ENCODE measurements at places on chromosomes 12 and 14.

GRCh38 chr12:9648701-9649531 lies 20.6 kb upstream of the CLEC2D start:
- DNase-seq = peak; percentile 20

GRCh38 chr12:91622981-91623380 lies 440.4 kb upstream of the DCN start:
- no peak for DNase-seq

DNA sequence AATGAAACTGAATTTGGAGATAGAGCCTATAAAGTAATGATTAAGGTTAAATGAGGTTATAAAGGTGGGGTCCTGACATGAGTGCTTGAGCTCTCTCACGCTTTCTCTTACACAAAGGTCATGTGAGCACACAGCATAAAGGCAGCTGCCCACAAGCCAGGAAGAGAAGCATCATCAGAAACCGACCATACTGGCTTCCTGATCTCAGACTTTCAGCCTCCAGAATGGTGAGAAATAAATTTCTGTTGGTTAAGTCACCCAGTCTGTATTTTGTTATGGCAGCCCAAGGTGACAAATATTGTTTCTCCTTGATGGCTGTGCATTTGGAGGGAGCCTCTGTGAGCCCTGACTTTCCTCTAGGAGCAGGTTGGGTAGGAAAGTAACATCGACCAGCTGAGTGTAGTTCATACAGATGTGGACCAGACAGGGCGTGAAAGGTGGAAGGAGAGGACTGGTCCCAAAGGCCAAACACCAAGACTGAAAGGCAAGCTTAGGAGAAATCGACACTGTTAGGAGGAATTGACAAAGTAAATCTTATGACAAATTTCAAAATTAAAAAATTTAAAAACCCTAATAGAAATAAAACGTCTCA lies 97.6 kb upstream of the SLC38A2 start:
- DNase-seq = peak; percentile 27

DNA sequence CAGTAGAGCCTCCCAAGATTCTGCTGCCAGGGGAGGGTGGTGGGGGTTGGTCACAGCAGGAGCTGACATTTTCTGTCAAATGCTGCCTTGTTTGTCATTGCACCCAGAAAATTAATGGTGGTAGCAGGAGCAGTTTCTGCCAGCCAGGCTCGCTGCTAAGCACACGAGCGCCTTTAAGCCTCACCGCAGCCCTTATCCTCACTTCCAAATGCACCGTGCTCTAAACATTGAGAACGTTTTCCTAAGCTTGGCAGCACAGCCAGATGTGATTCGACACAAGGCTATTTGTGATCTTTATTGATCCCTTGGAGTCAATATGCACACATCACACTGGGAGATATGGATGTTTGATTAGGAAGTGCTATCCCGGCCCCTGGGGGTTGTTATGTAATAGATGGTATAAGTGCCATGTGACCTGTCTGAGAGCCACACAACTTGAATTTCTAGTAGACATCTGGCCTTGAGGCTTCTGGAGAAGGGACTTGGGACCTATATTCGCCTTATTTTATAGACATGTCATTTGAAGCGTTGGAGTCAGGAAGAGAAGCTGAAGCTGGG lies 31.6 kb upstream of the BEGAIN start:
- no peak for DNase-seq

DNA sequence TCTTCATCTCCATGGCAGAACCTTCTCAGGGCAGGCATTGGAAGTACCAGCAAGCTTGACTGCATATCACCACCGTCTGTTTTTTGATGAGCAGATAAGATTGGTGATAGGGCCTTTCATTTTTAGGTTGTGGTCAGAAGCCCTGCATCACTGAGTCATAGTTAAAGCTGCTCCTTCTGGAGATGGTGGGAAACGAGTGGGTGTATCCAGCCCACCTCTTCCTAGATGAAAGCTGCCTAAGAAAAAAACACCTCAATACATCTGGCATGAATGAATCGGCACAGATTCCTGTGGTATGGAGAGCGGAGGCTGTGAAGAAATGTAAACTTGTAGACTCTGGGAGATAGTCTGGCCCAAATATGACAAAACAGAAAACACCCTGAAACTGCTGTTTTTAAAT lies 248.7 kb upstream of the EGLN3 start:
- peak; percentile 51 for DNase-seq

DNA sequence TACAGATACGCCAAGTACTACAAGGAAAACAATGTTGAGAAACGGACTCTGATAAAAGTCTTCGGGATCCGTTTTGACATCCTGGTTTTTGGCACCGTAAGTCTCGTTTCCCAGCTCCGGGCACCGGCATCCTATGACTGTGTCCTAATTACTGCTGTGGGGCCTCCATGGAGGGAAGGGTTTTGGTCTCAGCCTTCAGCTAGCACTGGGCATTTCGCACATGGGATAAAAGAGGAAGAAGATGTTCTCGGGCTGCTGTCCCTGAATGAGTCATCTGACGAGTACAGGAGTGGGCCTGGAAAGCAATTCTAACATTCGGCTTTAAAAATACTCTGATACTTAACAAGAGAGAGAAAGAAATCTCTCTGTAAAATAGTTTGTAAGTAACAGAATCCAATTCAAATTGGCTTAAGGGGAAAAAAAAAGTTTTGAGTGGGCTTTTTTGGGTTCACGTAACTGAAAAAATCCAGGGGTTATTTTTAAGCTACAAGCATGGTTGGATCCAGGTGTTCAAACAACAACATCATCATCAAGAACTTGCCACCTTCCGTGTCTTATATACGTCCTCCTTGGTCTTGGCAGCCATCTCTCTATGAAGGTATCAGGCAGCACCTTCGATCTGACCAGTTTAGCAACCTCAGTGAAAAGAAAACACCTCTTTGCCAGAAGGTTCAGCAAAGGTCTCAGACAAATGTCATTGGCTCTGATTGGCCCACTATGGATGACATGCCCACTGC lies 34.4 kb upstream of the P2RX4 start:
- no peak for DNase-seq

- no peak for DNase-seq
Observed at GRCh38 chr12:66189486-66189843, 451 bp downstream of the IRAK3 start.

DNA sequence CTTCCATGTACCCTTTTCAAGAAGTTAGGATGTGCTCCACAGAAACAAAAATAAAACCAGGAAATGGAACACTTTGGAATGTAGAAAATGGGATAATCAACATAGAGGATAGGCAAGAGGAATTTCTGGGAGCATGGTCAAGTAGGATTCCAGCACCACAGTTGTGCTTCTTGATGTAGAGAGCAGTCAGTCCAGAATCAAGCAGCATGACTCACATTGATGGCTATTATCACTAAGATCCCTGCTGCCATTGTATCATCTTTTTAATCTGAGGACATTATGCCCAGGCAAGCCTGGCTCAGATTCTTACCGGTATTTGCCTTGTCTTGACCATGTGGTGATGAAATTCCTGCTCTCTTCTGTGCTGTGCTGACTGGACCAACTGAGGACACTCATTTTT lies 5.7 kb downstream of the ETFRF1 start:
- DNase-seq = no peak

DNA sequence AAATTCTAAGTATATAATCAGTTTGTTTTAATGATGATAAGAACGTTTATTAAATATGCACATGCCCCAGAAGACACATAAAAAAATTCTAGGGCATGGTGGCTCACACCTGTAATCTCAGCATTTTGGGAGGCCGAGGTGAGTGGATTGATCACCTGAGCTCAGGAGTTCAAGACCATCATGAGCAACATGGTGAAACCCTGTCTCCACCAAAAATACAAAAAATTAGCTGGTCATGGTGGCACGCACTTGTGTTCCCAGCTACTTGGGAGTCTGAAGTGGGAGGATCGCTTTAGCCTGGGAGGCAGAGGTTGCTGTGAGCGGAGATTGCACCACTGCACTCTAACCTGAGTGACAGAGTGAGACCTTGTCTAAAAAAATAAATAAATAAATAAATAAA lies 4.0 kb downstream of the CD69 start:
- no peak for DNase-seq

DNA sequence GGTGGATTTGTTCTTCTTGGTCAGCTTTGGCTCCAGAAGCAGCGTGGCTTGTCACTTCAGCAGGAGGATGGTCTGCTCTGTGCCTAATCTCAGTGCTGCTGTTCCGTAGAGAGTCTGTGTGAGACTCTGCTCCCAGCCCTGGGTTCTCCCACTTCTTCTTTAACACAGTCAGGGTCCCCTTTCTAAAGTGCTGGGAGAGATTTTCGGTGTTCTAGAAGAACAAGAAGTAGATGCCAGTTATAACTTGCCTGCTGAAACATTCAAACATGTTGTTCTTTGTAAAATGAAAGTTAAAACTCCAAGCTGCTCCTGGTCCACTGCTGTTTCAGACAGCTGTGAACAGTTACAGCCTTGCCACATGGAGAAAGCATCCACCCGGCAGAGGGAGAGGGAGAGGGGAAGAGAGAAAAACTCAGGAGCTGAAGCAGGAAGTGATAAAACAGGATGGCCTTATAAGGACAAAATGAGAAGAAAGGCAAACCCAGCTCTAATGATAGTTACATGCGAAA lies 55.2 kb upstream of the CERS5 start:
- peak; percentile 18 for DNase-seq

DNA sequence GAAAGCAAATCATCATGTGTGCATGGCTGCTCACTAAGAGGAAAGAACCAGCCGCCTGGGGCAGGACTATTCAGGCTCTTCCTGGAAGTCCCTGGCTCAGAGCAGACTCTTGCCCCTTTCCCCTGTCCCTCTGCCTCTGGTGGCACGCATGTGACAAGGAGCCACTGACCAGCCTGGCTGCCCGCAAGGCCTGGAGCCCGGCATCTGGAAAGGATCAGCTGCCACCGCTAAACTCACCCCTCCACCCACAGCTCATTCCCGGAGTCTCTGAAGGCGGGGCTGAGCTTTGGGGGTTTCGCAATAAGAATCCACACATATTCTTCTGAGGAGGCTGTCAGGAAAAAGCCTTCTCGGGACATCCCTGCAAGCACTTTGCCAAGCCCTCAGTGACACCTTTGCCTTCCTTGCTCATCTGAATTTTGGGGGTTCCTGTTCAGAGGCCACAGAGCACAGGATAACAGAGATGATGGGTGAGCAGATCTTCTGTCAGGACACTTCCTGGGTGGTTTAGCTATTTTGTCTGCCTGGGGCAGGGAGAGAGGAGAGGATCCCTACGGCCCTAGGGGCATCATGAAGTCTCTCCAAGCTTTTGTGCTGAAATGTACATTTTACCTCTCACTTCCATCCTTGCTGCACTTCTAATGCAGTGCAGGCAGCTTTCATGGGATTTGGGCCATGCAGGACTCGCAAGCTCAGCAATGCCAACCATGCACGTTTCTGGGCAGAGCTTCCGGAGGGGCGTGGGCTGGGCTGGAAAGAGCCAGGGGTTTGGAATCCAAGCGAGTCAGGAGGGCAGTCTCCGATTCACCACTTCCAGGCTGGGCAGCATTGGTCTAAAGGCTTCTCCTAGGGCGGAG lies 124.8 kb upstream of the MAP1LC3B2 start:
- DNase-seq = no peak

DNA sequence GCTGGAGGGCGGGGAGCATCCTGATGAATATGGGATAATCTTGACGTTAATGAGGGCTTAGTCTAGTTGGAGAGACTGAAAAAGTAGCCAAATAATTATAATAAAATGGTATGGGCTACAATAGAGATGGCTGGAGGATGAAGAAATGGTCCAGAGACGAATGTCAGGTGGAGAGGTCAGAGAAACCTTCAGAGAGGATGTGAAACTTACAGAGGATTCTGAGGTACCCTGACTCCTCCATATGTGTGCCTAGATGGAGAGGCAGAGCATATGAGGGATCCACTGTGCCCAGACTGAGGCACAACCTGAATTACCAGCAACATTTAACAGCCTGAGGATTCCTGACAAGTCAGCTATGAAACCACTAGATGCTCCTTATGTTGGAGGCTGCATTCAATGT lies 417.0 kb downstream of the ATP23 start:
- no peak for DNase-seq

DNA sequence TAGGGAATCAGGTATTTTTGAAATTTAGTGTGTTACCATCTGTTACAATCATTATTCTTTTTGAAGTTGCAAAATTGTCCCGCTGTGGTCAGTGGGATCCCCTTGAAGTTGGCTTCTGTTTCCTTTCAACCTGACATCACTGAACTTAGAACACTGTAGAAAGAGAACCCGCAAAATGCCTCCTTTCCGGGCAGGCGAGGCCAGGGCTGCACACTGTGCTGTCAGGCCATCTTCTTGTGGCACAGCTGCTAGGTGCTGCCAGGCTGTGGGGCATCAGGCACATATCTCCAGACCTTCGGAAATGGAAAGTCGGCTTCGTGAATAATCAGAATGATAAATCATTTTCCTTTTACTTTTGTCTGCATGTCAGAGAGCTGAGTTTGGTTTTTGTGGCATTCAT lies 103.5 kb downstream of the GLT1D1 start:
- no peak for DNase-seq

DNA sequence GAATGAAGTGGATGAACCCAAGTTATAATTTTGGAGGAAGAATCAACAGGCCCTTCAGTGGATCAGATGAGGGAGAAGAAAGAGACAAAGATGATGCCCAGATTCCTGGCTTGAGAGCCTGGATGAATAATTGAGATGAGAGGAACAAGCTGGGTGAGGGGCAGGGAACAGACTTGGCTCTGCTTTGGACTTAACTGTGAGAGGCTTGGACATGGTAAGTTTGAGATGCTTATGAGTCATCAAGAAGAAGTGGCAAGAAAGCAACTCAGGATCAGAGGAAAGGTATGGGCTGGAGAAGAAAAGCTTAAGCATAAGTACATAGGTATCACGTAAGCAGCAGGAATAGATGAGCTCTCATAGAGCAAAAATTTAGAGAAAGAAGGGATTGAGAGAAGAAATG lies 55.3 kb downstream of the FIGNL2 start:
- DNase-seq = no peak

GRCh38 chr14:70011098-70011497 lies 131.9 kb downstream of the SMOC1 start:
- DNase-seq = no peak

DNA sequence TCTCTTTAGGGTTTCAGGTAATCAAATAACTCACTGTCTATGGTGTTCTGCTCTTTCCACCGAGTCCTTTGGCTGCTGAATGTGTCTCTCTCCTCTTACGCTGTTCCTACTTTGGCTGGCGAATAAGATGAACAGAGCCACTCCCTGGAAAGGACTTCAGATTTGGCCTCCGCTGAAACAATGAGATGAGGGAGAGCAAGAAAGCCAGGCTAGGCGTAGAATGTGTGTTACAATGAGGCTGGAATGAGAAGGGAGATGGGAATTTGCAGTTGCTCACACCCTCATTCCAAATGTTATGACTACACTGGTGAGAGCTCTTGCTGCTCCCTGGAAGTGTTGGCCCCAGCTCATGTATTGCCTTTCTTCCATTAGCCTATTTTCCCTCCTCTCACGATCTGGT lies at the start of gene MFAP5:
MFAP5 (minus strand) TSS at position 234 of the 400 bp plus-strand sequence. CDS start 722 bp downstream, outside the sequence.
- DNase-seq = no peak

DNA sequence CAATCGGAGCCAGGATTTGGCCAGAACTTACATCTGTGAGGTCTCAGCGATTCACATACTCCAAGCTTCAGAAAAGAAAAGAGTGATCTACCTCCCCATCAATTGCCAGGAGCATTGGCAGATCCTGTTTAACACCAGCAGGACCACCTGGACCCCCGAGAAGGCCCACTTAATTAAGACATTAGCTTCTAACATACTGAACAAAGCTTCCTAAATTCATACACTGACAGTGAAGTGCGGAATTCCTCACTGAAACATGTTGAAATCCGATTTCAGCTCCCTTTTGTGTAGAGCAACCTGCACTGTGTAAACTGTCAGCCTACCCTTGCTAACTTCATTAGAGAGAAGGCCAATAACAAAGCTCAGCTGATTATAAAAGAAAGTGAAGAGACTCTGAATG lies 274.0 kb downstream of the NOVA1 start:
- no peak for DNase-seq

Measured in activated naive CD4-positive, alpha-beta T cell treated with Interleukin-2 at 50 U/mL for 16 hours (primary cell).